Heart left ventricle (tissue), 16 donors: ENCODE measurements at places on chromosomes 11 and 22. TPM values are rescaled to one million over a fixed set of nuclear protein-coding genes. Genes with fewer than 3 reads are reported as not detected.

- peak; percentile 29 for DNase-seq
Measured at GRCh38 chr22:33922349-33922681, 2.0 kb upstream of the LARGE1 start.

DNA sequence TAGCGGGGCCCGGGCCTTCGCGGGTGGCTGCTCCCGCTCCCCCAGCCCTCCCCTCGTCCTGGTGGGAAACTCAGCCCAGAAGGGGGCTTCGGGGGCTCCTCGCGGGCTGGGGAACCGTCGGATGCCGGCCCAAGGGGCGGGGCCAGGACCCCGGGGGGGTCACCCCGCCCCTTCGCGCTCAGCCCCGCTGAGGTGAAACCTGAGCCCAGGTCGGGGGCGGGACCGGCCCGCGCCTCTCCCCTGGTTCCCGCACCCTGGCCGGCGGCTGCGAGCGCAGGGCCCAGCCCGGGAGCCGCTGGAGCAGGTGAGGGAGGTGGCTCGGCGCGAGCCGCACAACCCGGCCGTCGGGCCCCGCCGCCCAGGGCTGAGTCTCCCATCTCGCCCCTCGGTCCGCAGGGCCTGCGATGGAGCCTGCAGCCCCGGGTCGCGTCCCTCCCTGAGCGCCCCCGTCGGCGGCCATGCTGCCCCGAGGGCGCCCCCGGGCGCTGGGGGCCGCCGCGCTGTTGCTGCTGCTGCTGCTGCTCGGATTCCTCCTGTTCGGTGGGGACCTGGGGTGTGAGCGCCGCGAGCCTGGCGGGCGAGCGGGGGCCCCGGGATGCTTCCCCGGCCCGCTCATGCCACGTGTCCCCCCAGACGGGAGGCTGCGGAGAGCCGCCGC lies at the start of gene LARGE2:
Gene LARGE2 (plus strand): TSS at position 232 of the 658 bp plus-strand sequence. CDS start 227 bp downstream, at position 459.
- DNase-seq, result no peak

- DNase-seq, result no peak
Measured at GRCh38 chr11:131696690-131697089, 326.3 kb downstream of the NTM start.

- peak; percentile 92 for DNase-seq
Measured at GRCh38 chr11:65314501-65315203, at the start of gene CDC42EP2. Gene CDC42EP2 (plus strand): TSS chr11:65314866. CDS start chr11:65320899, 6,033 bp downstream.

DNA sequence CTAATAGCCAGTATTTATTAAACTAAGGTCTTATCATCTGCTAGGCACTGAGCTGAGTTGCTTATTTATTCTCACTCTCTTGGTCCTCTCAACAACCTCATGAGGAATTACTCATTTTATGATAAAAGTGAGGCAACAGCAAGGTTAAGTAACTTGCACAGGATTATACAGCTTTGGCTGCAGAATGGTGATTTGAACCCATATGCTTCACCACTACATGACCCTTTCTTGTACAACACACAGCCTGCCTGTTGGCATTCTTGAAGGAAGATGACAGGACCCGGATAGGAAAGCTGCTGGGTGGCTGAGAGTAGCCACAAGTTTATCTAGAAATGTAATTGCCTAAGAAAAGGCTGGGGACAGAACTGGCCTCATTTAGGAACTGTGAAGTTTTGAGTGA lies 5.3 kb upstream of the PARVA start:
- no peak for DNase-seq

- no peak for DNase-seq
Measured at GRCh38 chr11:1304380-1304779, 5.1 kb downstream of the TOLLIP start.

DNA sequence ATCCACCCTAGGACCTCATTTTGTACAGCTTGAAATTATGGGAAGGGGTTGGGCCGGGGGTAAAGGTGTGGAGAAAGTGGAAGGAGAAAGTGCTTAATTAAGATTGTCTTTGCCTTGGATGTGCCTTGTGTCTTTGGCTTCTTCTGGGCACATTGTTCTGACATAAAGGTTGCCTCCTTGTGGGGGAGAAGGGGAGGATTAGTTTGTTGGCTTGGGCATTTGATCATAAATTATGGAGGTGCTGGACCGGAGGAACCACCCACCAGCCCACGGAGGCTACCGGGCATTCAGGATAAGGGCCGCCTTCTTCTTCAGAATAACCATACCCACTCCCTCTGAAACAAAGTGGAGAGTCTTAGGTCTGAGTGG lies 1.3 kb downstream of the PAFAH1B2 start:
- DNase-seq, result no peak

The SLC43A3 gene
- 13.5 TPM for total RNA-seq

GRCh38 chr11:2547806-2548205 lies 103.0 kb downstream of the KCNQ1 start:
- peak; percentile 53 for DNase-seq

GRCh38 chr11:45245218-45246045 lies 40.7 kb downstream of the SYT13 start:
- no peak for DNase-seq

The ADM2 gene
- total RNA-seq, result not detected

GRCh38 chr11:27420722-27421572 lies 51.6 kb downstream of the LGR4 start:
- DNase-seq, result no peak

The SEPTIN5 gene
- 272 TPM for total RNA-seq

- no peak for DNase-seq
Measured at GRCh38 chr11:78666675-78667160, 92.1 kb upstream of the NARS2 start.

DNA sequence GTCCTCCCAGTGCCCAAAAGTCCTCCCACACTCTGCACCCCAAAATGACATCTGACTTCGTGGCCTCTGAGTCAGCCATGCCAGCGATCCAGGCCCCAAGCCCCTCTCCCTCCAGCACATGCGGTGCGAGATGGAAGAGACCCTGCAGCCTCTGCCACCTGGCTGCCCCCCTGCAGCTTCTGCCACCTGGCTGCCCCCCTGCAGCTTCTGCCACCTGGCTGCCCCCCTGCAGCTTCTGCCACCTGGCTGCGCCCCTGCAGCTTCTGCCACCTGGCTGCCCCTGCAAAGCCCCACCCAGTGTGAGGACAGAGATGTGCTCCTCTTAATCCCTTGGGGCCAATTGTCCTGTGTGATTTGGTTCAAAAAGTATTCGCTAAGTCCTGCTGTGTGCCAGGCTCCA lies 68.0 kb downstream of the WNT7B start:
- DNase-seq, result no peak

GRCh38 chr11:9601876-9602199 lies 28.4 kb downstream of the WEE1 start:
- no peak for DNase-seq

- no peak for DNase-seq
Measured at GRCh38 chr22:39344046-39344390, 5.8 kb upstream of the SYNGR1 start.

The SBF1 gene
- total RNA-seq, result 63.9 TPM

GRCh38 chr11:65912845-65913244 lies 6.0 kb downstream of the C11orf68 start:
- no peak for DNase-seq

- DNase-seq, result no peak
Measured at GRCh38 chr11:27041141-27041899, 705 bp downstream of the BBOX1 start.

The OR6M1 gene
- not detected for total RNA-seq

The TESMIN gene
- 0.60 TPM for total RNA-seq

DNA sequence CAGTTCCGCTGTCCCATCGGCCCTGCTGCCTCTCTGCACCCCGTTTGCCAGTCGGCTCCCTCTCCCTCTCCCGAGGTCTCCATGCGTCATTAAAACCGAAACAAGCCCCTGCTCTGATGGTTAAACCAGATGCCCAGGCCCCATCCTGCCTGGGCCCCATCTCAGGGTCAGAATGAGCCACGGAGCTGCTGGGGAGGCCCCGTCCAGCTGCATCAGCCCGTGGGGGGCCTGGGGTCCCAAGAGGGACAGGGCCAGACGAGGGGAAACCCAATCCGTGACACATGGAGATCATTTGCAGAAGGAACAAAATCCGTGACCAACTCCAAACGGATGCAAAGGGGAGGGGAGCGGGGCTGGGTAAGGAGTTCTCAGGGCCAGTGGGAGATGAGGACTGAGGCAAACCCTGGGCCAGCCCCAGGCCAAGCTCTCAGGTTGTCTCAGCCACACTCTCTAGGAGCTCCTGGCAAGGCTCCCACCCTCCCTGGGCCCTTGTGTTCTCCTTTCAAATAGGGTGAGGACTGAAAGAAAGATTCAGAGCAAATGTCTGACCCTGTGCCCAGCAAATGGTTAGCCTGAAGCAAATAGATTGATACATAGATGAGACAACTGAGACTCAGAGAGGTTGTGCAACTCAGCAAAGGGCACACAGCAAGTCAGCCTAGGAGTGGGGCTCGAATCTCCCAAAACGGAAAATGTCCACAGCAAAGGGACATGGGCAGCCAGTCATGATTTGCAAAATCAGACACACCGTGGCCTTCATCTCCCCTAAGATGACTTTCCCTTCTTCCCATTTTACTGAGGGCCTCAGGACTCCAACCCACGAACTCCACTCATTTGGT lies 162.1 kb downstream of the MN1 start:
- peak; percentile 42 for DNase-seq

The A4GALT gene
- total RNA-seq, result 102 TPM

GRCh38 chr11:3220101-3220500 lies 1.5 kb upstream of the MRGPRG start:
- DNase-seq, result peak; percentile 5

GRCh38 chr11:82003671-82004515 lies 729.8 kb downstream of the FAM181B start:
- no peak for DNase-seq

- no peak for DNase-seq
Measured at GRCh38 chr11:69199583-69200315, 44.0 kb downstream of the SMIM38 start.

The UBQLNL gene
- total RNA-seq, result 0.17 TPM

The CCDC87 gene
- total RNA-seq, result 0.63 TPM

GRCh38 chr11:70925238-70925637 lies 327.1 kb downstream of the SHANK2 start:
- DNase-seq, result no peak

- no peak for DNase-seq
Measured at GRCh38 chr22:35742342-35743100, 24.8 kb downstream of the APOL5 start.

The CDC42BPG gene
- total RNA-seq, result 0.29 TPM

- DNase-seq, result no peak
Measured at GRCh38 chr11:60848714-60849151, 6.8 kb downstream of the CCDC86 start.

GRCh38 chr11:122440811-122441665 lies 214.5 kb upstream of the UBASH3B start:
- peak; percentile 58 for DNase-seq

GRCh38 chr11:2321311-2321683 lies 19.5 kb downstream of the TSPAN32 start:
- DNase-seq, result no peak

The DUSP8 gene
- 17.1 TPM for total RNA-seq

GRCh38 chr22:29713156-29713727 lies 6.6 kb upstream of the CABP7 start:
- DNase-seq, result no peak

GRCh38 chr11:100930185-100930778 lies 199.3 kb downstream of the PGR start:
- no peak for DNase-seq

The KLHL35 gene
- total RNA-seq, result 1.1 TPM

DNA sequence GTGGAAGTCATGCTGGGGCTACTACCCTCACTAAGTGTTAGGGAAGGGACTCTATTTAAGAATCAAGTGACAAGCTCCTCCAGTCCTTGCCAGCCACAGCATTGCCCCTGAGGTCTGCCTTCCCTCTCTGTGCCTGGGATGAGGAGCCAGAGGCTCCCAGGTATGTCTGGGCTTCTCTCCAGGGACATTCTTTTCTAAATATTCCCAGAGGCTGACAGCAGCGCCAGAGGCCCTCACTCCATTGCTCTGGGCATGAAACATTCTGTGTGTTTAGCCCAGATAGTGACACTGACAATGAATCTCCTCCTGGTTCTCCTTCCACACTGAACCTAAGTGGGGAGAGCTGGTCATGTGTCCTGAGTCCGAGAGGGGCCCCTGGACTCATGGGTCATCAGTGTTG lies 2.2 kb downstream of the OR51E1 start:
- DNase-seq, result peak; percentile 32

GRCh38 chr11:32874132-32874531 lies 18.5 kb upstream of the QSER1 start:
- DNase-seq, result no peak

The ANKK1 gene
- total RNA-seq, result not detected

The BRSK2 gene
- total RNA-seq, result 0.65 TPM

The APOL5 gene
- not detected for total RNA-seq

DNA sequence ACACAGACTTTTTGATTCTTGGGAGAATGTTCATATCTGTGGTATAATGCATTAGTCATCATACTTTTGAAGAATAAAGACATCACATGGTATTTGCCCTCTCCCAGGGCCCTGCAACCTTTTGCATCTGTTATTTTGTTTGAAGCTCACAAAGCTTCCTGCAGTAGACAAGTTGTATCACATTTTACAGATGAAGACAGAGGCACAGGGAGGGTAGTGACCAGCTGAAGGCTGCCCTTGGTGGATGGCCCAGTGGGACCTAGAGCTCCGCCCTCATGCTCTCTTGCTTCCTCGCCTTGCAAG lies 66.4 kb downstream of the UBASH3B start:
- DNase-seq, result no peak

- peak; percentile 33 for DNase-seq
Measured at GRCh38 chr11:125167292-125167953, 2.9 kb downstream of the PKNOX2 start.

The UPB1 gene
- total RNA-seq, result 0.54 TPM

DNA sequence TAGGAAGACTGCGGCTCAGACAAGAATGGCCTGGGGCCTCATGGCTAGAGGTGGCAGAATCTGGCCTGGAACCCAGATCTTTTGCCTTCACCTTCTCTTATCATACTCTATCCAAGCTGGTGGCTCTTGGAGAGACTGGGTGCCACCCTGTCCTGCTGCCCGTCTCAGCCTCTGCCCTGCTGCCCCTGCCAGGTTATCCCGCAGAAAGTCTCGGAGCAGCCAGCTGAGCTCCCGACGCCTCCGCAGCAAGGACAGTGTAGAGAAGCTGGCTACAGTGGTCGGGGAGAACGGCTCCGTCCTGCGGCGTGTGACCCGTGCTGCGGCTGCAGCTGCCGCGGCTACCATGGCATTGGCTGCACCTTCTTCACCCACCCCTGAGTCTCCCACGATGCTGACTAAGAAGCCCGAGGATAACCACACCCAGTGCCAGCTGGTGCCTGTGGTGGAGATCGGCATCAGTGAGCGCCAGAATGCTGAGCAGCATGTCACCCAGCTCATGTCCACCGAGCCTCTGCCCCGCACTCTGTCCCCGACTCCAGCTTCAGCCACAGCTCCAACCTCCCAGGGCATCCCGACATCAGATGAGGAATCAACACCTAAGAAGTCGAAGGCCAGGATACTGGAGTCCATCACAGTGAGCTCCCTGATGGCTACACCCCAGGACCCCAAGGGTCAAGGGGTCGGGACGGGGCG lies 5.9 kb downstream of the INCENP start:
- no peak for DNase-seq
